ENCODE measurements at places on chromosomes 6 and 20. TPM values are rescaled to one million over a fixed set of nuclear protein-coding genes. Genes with fewer than 3 reads are reported as not detected.

DNA sequence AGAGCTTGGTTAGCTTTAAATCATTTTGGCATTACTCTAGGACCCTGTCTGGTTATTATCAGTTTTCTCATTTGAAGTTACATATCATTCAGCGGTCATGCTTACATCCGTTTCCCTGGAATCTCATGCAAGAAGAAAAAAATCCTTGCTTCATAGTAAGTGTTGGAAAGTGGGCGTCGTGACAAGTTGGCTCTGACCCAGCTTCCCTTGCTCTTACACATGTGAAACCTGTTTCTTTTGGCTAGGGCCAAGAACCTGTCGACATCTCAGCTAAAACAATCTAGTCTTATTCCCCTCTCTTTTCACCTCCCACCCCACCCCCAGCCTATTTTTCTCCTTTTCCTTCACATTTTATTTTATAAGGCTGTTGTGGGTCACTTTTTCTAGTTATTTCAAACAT, 45.5 kb downstream of the ANKS1A start:
- DNase-seq, result peak; percentile 76

DNA sequence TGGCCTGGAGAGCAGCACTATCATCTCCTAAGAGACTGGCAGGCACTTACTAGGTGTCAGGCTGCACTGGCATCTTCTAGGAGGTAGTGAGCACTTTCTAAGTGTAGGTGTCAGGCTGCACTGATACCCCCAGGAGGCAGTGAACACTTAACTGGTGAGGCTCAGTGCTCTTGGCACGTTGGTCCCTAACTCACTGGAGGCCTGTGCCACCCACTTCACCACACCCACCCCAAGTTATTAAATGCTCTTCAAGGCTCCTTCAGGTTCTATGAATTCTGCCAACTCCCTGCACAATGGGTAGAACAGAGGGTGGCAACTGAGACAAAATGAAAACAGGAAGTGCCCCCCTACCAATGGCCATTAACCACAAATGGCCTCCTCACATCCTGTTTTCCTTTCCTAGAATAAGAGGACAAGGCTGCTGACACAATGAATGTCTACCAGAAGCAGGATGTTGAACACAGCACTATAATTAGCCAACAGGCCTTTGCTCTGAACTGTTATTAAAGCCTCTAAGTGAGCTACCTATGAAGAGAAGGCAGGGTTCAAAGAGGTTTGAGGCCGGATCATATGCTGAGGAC, 29.4 kb downstream of the NCOA5 start:
- no peak for DNase-seq

GRCh38 chr6:103277936-103278335, 1581.8 kb downstream of the HACE1 start:
- DNase-seq, result no peak

DNA sequence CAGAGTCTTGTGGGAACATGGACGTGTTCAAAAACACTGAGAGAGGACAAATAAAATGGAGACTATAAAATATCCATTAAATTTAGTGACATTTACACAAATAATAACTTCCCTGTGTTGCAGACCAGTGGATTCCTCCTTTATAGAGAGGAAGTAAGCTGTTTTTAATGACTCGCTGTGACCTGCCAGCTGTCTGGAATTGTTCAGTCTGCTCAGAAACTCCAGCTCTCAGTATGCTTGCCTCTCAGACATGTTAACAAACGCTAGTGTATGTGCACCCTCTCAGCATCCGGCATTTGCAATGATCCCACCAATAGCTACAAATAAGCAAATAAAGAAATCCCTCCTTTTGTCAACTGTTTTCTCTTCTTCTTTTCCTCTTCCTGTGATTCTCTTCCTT, 158.0 kb upstream of the TCF21 start:
- no peak for DNase-seq

DNA sequence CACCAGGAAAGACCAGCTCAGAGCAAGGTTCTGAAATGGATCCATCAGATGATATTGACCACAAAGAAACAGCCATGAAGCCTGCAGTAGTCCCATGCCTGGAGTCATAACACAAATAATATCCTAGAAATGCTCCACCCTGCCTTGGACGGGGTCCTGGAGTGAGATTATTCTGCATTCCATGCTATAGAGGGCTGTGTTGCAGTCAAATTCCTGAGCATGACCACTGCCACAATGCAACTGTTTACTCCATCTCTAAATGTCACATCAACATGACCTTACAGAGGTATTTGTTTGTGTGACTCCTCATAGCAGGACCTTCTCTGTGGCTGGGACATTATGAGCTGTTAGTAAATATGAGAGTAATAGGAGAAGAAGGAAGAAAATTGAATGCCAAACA, 257.5 kb upstream of the TCF21 start:
- DNase-seq, result peak; percentile 65

DNA sequence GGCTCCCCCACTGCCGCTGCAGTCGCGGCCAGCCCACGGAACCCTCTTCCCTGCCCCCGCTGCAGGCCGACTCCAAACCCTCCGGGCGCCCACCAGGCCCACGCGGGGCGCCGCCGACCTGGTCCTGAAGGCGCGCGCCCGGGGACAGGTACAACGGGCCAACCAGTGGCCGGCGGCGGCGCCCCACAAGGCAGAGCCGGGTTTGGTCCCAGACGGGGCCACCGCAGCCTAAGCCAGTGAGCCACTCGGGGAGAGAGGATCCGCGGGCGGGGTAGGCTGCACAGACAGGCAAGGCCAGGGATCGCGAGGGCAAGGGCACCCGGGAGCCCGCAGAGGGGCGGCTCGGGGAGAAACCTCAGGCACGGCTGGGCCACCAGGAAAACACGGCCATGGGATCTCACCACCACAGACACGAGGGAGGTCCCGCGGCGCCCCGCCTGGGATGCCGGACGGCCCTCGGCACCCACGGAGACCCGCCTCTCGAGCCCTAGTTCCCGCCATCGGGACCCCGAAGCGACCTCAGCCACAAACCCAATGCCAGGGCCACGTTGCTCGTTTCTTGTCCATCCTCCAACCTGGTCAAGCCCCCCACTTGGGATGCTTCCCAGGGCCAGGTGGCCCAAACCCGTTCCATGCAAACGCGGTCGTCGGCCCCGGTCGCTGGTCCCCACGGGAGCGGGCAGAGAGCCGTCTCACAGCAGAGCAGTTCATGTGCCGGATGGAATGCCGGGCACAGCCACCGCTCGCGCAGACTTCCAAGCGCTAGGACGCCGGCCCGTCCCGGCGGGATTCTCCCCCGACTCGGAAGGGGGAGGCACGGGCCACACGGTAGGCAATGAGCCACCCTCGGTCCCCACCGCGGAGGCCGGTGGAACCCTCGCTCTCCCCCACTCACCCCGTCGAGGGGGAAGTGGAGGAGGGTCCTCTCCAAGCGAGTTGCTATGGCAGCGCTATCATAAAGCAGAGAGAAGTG, 1956.6 kb upstream of the DEFB115 start:
- no peak for DNase-seq

- no peak for DNase-seq
Observed at GRCh38 chr6:108625581-108625980, 64.9 kb downstream of the FOXO3 start.

DNA sequence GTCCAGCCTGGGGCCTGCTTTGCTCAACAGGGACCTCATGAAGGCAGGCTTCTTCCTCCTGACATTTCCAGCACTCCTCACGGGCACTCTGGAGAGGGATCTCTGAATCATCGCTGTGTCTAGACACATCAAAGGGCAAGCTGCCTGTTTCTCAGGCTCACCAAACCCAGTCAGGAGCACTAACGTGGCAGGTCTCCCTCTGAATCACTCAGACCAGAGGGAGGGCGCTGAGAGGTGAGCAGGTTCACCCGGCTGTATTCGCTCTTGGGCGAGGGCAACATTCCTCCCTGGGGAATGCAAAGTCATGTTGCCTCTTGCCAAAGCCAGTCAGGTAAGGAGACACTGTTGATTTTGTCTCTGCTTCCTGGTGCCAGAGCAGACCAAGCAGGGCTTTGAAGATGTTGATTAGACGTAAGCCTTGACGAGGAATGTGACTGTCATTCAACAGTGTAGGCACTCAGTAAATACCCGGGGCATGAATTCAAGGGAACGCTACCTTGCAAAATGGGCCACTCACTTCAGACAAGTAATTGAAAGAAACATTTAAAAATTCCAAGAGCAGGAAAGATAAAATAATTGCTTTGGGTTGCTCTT, 50.1 kb downstream of the CYP24A1 start:
- peak; percentile 23 for DNase-seq

- no peak for DNase-seq
Observed at GRCh38 chr6:8828376-8828775, 393.0 kb upstream of the SLC35B3 start.

GRCh38 chr6:72760114-72760793, 138.4 kb downstream of the KCNQ5 start:
- peak; percentile 34 for DNase-seq

DNA sequence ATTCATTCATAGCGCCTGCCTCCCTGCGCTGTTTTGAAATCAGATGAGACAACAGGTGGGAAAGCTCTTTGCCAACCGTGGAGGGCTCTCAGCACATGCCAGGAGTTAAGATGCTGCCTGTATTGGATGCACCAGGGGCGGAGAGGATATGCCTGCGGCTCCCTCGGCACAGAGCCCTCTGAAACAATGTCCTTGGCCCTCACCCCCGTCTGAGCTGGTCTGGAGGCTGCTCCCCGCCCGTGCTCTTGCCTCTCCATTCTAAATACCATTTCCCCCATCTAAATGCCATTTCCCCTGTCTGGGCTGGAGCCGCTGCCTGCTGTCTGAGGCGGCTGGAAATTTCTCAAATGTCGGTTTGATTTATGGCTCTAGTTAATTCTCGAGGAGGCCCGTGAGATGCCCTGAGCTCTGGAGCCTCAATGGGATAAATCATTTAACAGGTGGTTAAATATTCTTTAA, 50.8 kb upstream of the MLN start:
- DNase-seq, result no peak

DNA sequence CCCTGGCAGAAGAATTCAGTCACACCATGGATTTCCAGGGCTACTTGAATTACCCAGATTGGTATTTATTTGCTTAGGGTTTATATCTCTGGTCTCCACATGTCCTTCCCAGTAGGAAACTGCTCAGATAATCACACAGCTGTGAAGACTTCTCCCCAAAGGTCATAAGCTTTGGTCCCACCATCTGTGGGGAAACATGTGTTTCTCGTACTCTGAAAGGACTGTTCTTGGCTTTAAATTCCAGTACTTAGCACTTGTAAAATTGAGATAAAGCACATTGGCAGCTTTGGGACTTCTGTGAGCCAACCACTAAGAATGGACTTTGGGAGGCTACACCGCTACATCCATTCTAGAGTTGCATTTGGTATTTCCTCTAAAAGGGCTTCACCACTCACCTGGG, 205.3 kb upstream of the FOXA2 start:
- peak; percentile 29 for DNase-seq

- no peak for DNase-seq
Observed at GRCh38 chr6:14585689-14586088, 468.1 kb downstream of the CD83 start.

- no peak for DNase-seq
Observed at GRCh38 chr6:134026597-134026996, 25.8 kb downstream of the SLC2A12 start.

- DNase-seq, result no peak
Observed at GRCh38 chr6:166318649-166319600, 10.7 kb upstream of the PRR18 start.

The DLK2 gene
- 4.6 TPM for polyA plus RNA-seq

The GLP1R gene
- 0.37 TPM for polyA plus RNA-seq

The CEP250 gene
- 39.1 TPM for polyA plus RNA-seq

All from cardiac muscle cell (in vitro differentiated cells and primary cell).